ENCODE measurements at places on chromosomes 11 and 22.

GRCh38 chr22:50169774-50170341, 673 bp upstream of the PANX2 start:
- DNase-seq = no peak

GRCh38 chr11:44351006-44351660, 41.2 kb upstream of the ALX4 start:
- peak; percentile 18 for DNase-seq

- DNase-seq = peak; percentile 81
These were observed 921 bp downstream of the C1QTNF5 start for GRCh38 chr11:119339589-119340334.

- DNase-seq = no peak
These were observed 5.5 kb downstream of the JAM3 start for GRCh38 chr11:134074346-134074745.

DNA sequence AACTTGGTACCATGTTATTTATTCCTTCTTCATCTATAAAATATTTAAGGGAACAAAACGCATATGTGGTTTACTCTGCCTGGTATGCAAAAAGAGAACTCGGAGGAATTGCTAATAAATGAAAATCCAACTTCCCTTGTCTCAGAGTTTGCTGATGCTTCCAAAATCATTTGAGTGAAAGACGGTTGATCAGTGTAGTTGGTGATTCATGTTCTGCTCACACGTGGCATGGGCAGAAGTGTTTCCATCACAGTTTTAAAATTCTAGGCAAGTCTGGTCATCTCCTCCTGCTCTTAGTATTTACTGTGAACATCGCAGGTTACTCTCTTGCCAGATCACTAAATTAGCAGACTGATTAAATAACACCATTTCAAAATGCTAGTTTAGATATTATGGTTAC, 11.9 kb upstream of the PARVB start:
- DNase-seq = no peak

DNA sequence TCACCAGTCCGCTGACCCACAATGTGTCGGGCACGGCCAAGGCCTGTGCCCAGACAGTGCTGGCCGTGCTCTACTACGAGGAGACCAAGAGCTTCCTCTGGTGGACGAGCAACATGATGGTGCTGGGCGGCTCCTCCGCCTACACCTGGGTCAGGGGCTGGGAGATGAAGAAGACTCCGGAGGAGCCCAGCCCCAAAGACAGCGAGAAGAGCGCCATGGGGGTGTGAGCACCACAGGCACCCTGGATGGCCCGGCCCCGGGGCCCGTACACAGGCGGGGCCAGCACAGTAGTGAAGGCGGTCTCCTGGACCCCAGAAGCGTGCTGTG, 6.1 kb downstream of the SLC35C1 start:
- no peak for DNase-seq

DNA sequence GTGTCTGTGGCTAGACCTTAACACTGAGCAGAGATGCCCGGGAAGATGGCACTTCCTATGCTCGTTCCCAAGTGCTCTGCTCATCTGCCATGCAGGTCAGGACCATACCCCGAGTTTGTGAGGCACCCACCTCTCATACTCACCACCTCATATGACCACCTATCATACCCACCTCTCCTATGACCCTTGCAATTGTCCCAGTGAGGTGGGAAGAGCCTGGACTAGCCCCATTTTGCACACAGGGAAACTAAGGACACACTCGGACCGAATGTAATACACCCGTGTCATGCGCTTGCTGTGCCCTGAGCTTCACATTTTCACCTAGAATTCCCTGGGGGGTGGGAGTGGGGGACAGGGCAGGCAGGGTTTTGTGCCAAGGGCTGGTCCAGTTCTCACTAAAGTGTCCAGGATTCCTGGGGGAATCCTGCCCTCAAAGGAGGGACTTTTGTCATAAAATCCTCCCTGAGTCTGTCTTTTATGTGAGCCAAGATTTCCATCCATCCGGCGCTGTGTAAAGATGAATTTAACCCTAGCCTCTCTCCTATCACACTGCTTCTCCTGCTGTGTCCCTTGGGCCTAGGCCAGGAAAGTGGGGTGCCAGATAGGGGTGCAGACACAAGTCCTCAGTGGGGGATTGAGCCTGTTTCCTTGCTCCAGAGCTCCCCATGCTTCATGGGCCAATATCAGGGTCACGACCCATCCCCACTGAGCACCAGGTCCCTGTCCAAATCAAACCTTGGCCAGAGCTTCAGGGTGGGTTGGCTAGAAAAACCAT, 20.0 kb downstream of the TPBGL start:
- no peak for DNase-seq

DNA sequence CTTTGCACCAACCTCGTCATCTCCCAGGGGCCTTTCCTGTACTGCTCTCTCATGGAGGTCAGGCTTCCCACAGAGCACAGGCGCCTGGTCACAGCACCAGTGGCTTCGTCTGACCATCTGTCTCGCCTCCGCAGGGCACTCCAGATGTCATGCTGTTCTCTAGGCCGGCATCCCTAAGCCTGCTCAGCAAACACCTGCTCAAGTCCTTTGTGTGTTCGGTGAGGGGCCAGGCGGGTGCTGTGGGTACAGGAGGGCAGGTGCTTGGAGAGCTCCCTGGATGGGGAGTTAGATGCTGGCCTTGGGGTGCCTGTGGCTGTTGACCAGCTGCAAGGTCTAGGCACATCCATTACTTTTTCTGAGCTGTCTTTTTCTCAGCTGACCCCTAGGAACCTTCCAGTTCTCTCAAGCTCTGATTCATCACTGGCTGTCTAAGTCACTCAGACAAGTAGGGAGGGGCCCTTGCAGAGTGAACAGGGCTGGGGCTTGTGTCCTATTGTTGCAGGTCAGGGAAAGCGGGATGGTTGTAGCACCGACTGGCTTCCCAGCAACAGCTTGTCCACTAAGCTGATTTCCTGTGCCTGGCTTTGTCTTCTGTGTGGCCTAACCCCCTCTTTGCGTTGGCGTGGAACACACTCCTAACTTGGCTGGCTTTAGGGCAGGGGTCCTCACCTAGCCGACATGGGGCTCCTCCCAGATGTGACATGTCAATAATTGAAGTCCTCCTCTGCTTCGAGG, 9.2 kb downstream of the CLDN5 start:
- DNase-seq = no peak

- DNase-seq = no peak
These were observed 11.6 kb upstream of the FGF19 start for GRCh38 chr11:69715446-69715845.

- DNase-seq = no peak
These were observed 873.7 kb upstream of the FAT3 start for GRCh38 chr11:91350931-91351330.

DNA sequence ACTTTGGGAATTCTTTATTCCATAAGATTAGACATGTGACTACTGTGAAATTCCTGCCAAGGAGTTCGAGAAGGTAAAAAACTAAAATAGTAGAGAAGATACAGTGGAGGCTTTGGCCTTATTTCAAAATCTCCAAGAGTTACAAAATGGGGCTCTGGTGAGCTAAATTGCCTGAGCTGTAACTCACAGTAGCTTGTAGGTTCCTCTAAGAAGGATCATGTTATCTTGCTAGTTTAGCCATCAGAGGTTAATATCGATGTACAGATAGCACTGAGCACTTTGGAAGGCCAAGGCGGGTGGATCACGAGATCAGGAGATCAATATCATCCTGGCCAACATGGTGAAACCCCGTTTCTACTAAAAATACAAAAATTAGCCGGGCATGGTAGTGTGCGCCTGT, 81.1 kb downstream of the USP35 start:
- no peak for DNase-seq

DNA sequence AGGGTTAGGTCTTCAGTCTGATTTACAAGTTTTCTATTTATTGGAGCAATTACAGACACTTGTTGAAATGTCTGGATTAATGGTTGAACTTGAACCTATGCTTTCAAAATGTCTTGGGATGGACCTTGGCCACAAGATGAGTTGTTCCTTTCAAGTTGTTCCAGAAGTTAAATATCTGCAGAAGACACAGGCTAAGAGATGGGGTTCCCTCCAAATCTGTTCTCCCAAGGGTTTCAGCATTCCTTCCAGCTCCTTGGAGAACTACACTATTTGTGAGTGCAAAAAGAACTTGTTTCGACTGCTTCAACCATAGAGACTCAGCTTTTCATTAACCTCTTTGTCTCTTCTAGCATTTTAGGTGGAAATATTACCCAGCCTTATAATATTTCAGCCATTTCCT, 189.0 kb upstream of the BLID start:
- DNase-seq = no peak

DNA sequence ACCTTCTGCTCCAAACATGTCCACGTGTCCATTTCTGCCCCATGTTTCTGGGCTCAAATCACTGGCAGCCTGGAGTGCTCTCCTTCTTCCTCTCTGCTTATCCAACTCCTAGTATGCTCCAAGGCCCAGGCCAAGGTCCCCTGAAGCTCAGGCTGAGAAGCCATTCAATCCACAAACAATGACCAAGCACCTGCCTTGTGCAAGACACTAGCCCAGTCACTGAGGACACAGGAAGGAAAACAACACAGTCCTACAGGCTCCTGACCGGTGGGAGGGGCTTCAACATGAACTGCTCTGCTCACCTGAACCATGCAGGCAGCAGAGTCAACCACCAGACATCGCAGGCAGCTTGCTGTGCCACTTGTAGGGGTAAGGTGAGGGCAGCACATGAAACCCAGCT, 93.6 kb downstream of the RPL27A start:
- no peak for DNase-seq

GRCh38 chr11:91792779-91793262, 431.8 kb upstream of the FAT3 start:
- no peak for DNase-seq

Measured in globus pallidus (tissue), 1 donor.